ENCODE measurements at places on chromosomes 1 and 21. TPM values are rescaled to one million over a fixed set of nuclear protein-coding genes. Genes with fewer than 3 reads are reported as not detected.

DNA sequence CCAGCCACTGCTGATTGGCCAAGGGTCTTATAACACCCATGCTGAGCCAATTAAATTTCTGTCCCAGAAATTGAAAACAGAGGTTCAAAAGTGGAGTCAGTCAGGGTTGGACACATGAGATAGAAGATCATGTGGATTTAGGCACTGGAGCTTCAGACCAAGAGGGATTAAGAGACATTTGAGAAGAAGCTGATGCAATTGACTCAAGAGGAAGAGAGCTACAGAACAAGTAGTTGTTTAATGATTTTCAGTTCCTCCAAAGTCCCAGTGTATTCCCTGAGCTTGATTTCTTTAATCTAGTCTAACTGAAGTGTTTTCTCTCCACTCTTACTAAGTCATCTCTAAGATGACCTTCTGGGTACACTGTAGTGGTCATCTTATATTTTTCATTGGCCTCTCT lies 227.1 kb downstream of the DUSP10 start:
- no peak for DNase-seq

DNA sequence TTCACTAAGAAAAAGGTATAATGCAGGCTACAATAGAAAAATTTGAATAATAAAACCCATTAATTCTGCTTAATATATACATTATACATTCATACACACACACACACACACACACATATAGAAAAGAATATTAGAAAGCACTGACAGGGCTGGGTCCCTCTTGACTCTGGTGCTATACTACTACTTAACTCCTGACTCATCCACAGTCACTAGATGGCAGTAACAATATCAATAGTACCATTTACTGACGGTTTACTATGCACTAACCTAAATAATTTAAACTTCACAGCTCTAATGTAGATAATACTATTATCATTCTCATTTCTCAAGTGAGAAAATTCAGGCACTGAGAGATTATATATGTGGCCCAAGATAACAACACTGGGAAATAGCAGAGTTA lies 87.5 kb downstream of the COP1 start:
- no peak for DNase-seq

DNA sequence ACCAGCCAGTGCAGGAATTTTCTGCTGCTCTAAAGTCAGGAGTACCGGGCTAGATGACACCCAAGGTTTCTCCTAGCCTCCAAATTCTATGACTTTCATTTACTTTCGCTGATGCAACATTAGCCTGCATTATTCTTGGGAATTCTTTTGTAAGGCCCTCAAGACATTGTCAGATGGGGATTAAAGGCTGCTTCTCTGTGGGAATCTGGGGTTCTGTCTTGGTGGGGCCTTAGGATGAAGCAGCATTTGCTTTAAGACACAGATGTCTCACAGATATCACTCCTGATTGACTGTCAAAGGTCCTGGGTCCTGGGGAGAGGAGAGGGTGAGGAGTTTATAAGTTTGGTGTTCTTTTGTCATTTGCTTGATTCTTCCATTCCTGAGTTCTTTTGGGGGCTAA lies 11.6 kb downstream of the PKP1 start:
- DNase-seq, result no peak

- no peak for DNase-seq
Observed at GRCh38 chr1:161954466-161954865, 69.2 kb downstream of the OLFML2B start.

GRCh38 chr1:116948046-116948445 lies 38.3 kb downstream of the PTGFRN start:
- DNase-seq, result no peak

GRCh38 chr1:17155257-17155920 lies 36.1 kb upstream of the PADI2 start:
- no peak for DNase-seq

DNA sequence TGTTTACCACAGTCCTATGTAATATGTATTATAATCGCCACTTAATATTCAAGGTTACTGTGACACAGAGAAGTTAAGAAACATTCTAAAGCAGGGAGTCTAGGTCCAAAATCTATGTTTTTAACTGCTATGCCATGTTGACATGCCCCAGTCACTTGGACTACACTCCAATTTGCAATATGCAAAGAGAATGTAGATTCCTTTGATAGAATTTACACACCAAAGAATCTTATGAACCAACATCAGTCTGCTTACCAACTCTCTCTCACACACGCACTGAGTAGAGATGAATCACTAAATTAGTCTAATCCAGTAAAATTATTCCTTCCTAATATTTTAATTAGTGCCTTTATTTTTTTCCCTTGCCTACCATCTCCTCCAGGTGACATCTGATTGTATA lies 266.2 kb downstream of the OLFM3 start:
- DNase-seq, result no peak

DNA sequence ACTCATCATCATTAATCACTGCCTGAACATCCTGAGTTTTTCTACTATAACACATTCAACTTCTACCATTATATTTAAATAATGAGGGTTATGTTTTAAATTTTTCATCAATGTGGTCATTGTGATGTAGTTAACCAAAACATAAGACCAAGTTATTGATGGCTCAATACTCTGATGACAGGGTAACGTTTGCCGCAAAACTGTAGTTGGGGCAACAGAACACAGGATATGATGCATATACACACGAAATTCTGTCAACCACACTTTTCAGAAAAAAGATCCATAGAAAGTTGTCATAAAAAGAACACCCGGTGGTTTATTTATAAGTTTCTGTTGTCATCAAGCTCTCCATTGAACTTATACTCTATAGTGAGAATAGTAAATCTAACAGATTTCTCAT lies 121.7 kb upstream of the COL11A1 start:
- no peak for DNase-seq

- DNase-seq, result no peak
Observed at GRCh38 chr1:84426376-84426775, 28.1 kb downstream of the DNASE2B start.

GRCh38 chr1:75134647-75135572 lies 722 bp downstream of the LHX8 start:
- no peak for DNase-seq

- peak; percentile 84 for DNase-seq
Observed at GRCh38 chr1:3530926-3531818, 76.7 kb downstream of the ARHGEF16 start.

- DNase-seq, result no peak
Observed at GRCh38 chr1:78054559-78054958, 8.8 kb downstream of the GIPC2 start.

DNA sequence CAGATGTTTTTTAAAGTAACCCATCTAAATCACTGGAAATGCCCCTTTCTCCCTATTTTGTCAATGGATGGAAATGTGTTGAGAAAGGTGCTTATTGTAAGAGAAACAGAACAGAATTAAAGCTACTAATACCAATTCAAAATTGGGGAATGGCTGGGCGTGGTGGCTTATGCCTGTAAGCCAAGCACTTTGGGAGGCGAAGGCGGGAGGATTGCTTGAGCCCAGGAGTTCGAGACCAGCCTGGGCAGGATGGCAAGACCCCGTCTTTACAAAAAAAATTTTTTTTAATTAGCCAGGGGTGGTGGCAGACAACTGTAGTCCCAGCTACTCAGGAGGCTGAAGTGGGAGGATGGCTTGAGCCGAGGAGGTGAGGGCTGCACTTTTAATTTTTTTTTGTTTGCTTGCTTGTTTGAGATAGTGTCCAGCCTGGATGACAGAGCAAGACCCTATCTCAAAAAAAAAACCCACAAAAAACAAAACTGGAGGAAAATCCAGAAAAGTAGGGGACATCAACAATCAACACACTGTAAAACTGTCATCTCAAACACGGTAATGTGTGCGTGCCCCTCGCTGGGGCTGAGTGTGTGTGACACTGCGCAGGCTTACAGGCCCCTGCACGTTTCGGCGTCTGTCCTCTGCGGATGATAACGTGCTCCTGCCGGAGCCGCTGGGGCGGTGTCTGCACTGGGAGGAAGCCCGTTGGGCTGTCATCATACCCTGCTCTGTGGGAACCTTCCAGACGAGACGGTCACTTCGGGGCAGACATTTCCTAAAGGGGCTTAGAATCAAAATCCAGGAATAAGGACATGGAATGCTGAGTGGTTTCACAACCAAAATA lies 11.6 kb upstream of the POFUT2 start:
- DNase-seq, result no peak

DNA sequence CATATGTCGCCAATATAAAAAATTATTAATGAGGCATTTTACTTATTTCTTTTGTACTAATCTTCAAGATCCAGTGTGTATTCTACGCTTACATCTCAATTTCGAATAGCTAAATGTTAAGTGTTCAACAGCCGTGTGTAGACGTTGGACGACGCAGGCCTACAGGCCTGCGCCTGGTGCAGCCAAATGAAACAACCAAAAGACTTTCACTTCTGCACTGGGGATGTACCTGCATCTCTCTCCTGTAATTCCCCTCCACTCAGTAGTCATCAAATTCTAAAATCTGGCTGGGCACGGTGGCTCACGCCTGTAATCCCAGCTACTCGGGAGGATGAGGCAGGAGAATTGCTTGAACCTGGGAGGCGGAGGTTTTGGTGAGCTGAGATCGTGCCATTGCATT lies 76.8 kb upstream of the HNRNPU start:
- no peak for DNase-seq

- no peak for DNase-seq
Observed at GRCh38 chr1:34272152-34272551, 95.4 kb downstream of the C1orf94 start.

DNA sequence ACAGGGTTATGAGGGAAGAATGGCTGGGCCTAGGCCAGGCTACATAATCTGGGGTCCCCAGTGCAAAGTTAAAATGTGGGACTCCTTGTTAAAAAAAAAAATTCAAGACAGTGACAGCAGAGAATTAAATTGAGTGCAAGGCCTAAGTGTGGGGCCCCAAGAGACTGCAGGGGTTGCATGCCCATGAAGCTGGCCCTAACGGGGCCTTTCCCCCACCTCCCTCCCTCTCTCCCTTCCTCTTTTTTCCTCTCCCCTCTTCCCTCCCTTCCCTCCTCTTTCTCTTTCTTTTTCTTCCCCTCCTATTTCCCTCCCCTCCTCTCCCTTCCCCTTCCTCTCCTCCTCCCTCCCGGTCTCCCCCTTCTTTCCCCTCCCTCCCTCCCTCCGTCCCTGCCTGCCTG lies 266.7 kb downstream of the LMO4 start:
- no peak for DNase-seq

- peak; percentile 21 for DNase-seq
Observed at GRCh38 chr1:228697207-228698016, 37.9 kb upstream of the RHOU start.

DNA sequence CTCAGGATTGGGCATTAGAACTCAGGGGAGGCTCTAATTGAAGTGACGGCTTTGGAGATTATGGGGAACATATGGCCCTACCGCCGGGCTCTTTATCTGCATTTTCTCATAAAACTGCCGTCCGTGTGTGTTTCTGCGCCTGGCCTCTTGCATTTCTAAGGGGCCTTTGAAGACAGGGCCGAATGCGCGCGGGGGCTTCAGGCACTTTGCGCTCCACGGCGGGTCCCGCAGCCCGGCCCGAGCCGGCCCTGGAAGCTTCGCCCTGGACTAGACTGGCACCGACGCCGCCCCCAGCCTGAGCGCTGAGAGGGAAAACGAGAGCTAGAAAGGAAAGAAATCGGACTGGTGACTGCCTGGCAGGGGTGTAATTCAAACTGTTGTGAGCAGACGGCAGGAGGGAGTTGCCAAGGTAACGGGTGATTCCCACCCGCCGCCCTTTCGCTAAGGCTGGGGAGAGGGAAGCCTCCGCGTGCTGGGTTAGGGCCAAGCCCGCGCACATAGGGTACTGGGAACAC lies 120.7 kb downstream of the LMX1A start:
- no peak for DNase-seq

DNA sequence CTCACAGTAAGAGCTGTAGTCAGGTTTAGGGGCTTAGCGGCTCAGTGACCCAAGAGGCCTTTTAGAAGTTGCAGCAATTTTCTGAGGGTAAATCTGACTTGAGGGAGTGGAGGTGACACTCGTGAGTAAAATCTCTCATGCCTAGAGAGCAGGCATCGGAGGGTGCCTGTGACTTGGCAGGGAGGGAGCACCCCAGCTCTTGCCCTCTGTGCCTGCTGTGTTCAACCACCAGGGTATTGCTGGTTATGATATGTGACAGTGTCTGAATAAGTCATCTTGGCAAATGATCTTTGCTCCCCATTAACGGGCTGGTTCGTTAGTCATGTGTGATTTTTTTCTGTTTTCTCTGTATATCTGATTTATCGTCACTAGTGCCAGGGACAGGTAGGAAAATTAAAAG lies 5.9 kb downstream of the MAN1C1 start:
- no peak for DNase-seq

- no peak for DNase-seq
Observed at GRCh38 chr1:19737104-19737825, 62.5 kb downstream of the TMCO4 start.

DNA sequence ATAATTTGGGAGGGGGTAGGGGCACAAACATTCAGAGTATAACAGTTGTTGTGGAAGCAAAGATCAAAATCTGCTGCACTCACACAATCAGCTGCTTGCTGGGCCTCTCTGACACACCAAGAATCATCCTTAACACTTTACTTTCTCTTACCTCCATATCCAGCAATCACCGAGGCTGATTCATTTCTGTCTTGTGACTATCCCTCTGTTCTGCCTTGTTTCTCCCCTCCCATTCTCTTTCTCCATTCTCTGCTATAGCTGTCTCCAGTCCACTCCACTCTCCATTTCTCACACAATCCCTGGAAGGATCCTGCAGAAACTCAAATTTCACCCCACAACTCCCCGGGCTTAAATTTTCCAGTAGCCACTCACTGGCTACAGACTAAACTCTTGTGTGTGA lies 91.8 kb upstream of the NGF start:
- DNase-seq, result no peak

- DNase-seq, result no peak
Observed at GRCh38 chr1:30965924-30966599, 57.5 kb upstream of the SDC3 start.

DNA sequence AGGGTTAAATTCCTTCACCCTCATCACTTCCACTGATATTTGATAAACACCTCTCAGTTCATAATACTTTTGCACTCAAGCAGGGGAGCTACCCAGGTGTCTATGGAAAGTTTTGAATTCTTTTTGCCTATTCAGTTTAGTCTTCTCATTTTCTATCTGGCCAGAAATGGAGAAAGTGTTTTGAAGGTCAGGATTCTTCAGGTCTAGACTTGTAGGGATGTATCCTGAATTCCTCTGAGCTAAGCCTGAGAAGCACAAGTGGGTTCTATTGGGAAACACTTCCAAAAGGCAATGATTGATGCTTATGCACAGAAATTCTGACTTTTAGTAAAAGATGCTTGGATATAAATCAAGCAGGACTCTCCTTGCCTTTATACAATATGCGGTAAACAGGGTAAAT lies 217.8 kb upstream of the HOOK1 start:
- no peak for DNase-seq

GRCh38 chr1:41557751-41558455 lies 73.4 kb upstream of the EDN2 start:
- DNase-seq, result no peak

- no peak for DNase-seq
Observed at GRCh38 chr1:28578696-28579218, 13.3 kb upstream of the RAB42 start.

The HNRNPCL4 gene
- total RNA-seq, result not detected

The LRRC8B gene
- 15.0 TPM for total RNA-seq

The OLFM3 gene
- total RNA-seq, result not detected

The HTR1D gene
- total RNA-seq, result 0.42 TPM

The S100A16 gene
- 288 TPM for total RNA-seq

The BACE2 gene
- 69.5 TPM for total RNA-seq

The DRAXIN gene
- 0.05 TPM for total RNA-seq

The CASQ1 gene
- not detected for total RNA-seq

The GPR137B gene
- 4.5 TPM for total RNA-seq

The LINGO4 gene
- total RNA-seq, result 0.13 TPM

The ETV3L gene
- total RNA-seq, result not detected

The NID1 gene
- total RNA-seq, result 25.5 TPM

The MYBPH gene
- total RNA-seq, result not detected

The F11R gene
- total RNA-seq, result 179 TPM

Data from colonic mucosa (tissue), 4 donors.